Stomach (tissue), 19 donors: ENCODE measurements at places on chromosomes 13 and 19.
A peak's percentile ranks its signal among the peaks of the same experiment; 100 is the strongest.

- H3K27ac ChIP-seq = no peak overlapping the region
- H3K36me3 ChIP-seq = no peaks in the 10 kb centered on the region
- no peaks in the 10 kb centered on the region for H3K27me3 ChIP-seq
- H3K4me3 ChIP-seq = no peak overlapping the region
- no peaks in the 10 kb centered on the region for H3K4me1 ChIP-seq
- DNase-seq = no peak
These were observed 413.7 kb downstream of the DCT start for GRCh38 chr13:94065741-94066140.

DNA sequence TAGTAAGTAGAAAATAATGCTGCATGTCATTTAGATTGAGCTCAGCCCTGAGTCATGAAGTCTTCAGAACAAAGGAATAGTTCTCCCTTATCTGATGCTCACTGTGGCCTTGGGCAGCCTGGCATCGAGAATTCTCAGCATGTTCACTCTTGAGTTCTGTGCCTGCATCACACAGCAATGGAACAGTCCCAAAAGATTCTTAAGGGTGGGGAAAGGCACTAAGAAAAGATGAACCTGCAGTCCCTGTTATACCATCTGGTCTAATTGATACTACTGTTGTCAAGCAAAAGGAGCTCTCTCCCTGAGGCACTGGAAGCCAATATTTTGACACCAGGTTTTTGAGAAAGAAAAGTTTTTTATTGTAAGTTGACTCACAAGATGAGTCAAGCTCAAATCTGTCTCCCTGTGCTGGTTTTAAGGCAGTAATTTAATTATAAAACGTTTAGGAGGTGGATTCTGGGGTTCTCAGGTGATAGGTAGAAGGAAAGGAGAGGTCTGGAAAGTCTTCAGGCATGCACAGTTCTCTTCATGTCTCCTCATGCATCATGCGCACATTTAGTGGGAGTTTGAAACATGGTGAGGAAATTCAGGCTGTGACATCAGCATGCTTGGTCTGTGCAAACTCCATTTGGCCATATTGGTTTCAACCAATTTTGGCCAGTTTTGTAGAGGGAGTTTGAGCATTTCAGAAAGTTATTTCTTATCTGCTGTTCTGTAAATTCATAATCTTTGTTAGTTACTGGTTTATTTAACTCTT lies 38.1 kb upstream of the ZNF766 start:
- H3K36me3 ChIP-seq = peaks cover 15% of the 10 kb centered on the region
- H3K4me3 ChIP-seq = no peak overlapping the region
- no peaks in the 10 kb centered on the region for H3K4me1 ChIP-seq
- DNase-seq = no peak

DNA sequence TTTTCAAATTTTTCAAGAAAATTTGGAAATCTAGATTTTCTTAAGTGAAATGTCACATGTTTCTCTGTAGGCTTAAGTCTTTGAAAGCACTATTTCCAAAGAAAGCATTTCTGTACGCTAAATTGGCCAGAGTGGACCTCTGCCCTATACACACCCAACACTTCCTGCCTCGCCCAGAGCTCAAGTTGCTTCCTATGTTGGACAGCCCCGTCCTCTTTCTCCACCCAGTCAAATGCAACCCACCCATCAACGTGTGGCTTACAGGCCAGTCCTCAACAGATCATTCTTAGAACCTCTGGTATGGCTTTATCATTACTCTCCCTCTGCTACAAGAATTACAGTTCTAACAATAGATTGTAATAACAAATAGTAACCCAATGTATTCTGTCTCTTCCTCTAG lies 24.2 kb downstream of the KLF12 start:
- peaks cover 9% of the 10 kb centered on the region for H3K4me1 ChIP-seq
- no peak overlapping the region for H3K27ac ChIP-seq
- H3K27me3 ChIP-seq = no peaks in the 10 kb centered on the region
- no peak overlapping the region for H3K4me3 ChIP-seq
- no peaks in the 10 kb centered on the region for H3K36me3 ChIP-seq

GRCh38 chr19:56071151-56071550 lies 49.9 kb downstream of the ZNF787 start:
- H3K4me1 ChIP-seq = peaks cover 7% of the 10 kb centered on the region
- H3K27ac ChIP-seq = no peak overlapping the region
- H3K36me3 ChIP-seq = no peaks in the 10 kb centered on the region
- H3K27me3 ChIP-seq = peaks cover 14% of the 10 kb centered on the region
- no peak for DNase-seq
- H3K4me3 ChIP-seq = no peak overlapping the region

GRCh38 chr13:98869408-98870090 lies 108.3 kb downstream of the DOCK9 start:
- no peak overlapping the region for H3K4me3 ChIP-seq
- H3K4me1 ChIP-seq = no peaks in the 10 kb centered on the region
- DNase-seq = peak; percentile 20
- H3K27ac ChIP-seq = no peak overlapping the region

DNA sequence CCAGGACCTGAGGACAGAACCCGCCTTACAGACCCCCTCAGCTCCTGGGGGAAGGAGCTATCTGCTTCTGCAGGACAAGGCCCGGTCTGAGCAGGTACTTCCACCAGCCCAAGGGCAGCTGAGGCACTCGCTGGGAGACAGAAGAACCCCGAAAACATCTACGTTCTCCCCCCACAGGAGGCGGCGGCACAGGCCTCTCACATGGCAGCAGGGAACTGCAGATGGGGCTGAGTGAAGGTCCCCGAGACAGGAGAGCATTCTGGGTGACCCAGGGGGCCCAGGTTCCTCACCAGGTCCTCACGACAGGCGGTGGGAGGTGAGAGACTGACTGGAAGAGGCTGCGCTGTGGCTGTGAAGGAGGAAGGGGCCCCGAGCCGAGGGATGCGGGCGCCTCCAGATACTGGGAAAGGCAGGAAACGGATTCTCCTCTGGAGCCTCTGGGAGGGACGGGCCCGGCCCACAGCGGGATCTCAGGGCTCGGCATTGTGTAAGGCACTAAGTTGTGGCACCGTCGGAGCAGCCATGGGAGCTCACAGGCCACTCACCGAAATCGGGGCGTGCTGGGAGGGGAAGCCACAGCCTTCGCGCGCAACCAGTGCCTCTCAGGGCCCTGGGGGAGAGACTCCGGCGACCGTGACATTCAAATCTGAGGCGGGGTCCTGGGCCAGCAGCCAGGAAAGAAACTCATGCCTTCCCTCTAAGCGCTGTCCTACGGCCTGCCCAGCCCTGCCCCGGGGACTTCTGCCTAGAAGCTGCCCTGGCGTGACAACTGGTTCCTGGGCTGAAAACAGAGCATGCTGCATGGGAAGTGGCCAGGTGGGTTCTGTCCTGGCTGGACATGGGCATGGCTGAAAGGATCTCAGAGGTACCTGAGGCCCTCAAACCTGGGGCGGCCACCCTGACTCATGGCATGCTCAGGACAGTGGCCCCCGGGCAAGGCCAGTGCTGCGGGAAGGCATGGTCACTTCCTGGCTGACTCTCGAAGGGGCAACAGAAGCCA lies 14.0 kb downstream of the RPL36 start:
- no peaks in the 10 kb centered on the region for H3K27me3 ChIP-seq
- DNase-seq = no peak
- no peak overlapping the region for H3K4me3 ChIP-seq
- no peak overlapping the region for H3K27ac ChIP-seq
- peaks cover 71% of the 10 kb centered on the region for H3K36me3 ChIP-seq
- H3K4me1 ChIP-seq = no peaks in the 10 kb centered on the region

DNA sequence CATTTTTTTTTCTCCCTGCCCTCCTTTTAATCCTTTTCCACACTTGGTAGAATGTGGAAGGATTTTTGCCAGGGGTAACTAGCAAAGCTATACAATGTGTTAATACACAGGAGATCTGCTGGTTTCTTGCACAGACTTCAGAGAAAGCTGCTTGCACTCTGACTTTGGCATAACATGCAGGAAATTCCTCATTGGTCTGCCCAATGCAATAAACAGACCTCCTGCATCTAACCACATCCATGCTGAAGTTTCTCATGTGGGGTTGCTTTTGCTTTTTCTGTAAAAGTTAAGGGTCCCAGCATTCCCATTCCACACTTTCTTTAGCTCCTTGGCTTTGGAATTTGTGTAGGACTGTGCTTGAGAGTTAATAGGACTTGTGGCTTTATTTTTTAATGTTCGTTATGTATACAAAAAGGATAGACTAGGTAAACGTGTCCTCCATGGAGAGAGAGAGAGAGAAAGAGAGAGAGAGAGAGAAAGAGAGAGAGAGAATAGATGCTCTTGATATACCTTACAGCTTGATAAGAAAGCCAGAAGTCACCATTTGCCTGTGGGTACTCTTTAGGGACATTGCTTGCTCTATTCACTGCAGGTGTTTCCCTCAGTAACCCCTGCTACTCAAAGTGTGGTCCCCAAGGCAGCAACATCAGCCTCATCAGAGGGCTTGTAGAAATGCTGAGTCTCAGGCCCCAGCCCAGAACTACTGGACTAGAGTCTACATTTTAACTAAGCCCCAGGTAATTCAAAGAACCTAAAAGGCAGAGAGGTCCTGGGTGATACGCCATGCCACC lies 170.5 kb downstream of the SHISA2 start:
- no peak overlapping the region for H3K4me3 ChIP-seq
- H3K27me3 ChIP-seq = no peaks in the 10 kb centered on the region
- peaks cover 10% of the 10 kb centered on the region for H3K4me1 ChIP-seq
- DNase-seq = no peak

DNA sequence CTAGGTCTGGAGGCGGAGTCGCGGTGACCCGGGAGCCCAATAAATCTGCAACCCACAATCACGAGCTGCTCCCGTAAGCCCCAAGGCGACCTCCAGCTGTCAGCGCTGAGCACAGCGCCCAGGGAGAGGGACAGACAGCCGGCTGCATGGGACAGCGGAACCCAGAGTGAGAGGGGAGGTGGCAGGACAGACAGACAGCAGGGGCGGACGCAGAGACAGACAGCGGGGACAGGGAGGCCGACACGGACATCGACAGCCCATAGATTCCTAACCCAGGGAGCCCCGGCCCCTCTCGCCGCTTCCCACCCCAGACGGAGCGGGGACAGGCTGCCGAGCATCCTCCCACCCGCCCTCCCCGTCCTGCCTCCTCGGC lies at the start of gene SLC5A5:
Gene SLC5A5 (plus strand): TSS at position 68 of the 373 bp plus-strand sequence. CDS start 375 bp downstream, outside the sequence.
- H3K36me3 ChIP-seq = no peaks in the 10 kb centered on the region
- H3K27ac ChIP-seq = no peak within 1 kb of the TSS
- peaks cover 18% of the 10 kb centered on the region for H3K27me3 ChIP-seq
- peak within 1 kb of the TSS; percentile 23 for H3K4me3 ChIP-seq
- H3K4me1 ChIP-seq = peaks cover 36% of the 10 kb centered on the region

- H3K36me3 ChIP-seq = peaks cover 2% of the 10 kb centered on the region
- peaks cover 51% of the 10 kb centered on the region for H3K4me1 ChIP-seq
- peak overlapping the region; percentile 83 for H3K4me3 ChIP-seq
- peaks cover 29% of the 10 kb centered on the region for H3K27me3 ChIP-seq
- peak overlapping the region; percentile 82 for H3K27ac ChIP-seq
These were observed 843 bp downstream of the ANO8 start for GRCh38 chr19:17333611-17334413.

- H3K36me3 ChIP-seq = no peaks in the 10 kb centered on the region
- DNase-seq = no peak
- H3K4me3 ChIP-seq = no peak overlapping the region
- H3K4me1 ChIP-seq = no peaks in the 10 kb centered on the region
- H3K27ac ChIP-seq = peak overlapping the region; percentile 50
These were observed 169.3 kb downstream of the DCT start for GRCh38 chr13:94309997-94310855.

DNA sequence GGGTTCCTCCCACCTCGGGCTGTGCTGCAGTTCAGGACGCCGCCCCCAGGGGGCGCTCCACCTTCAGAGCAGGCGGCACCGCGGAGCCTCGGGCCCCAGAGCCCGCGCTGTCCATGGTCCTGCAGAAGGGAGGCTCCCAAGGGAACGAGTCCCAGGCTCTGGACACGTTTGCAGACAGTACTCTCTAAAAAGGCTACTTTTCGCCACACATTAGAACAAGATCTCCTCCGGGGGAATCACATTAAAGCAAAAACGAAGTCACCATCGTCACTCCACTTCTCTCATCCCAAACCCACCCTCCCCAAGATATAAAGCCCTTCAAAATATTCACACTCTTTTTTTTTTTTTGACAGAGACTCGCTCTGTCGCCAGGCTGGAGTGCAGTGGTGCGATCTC lies 4.6 kb upstream of the SIGLEC10 start:
- H3K27ac ChIP-seq = no peak overlapping the region
- H3K27me3 ChIP-seq = peaks cover 58% of the 10 kb centered on the region
- H3K36me3 ChIP-seq = no peaks in the 10 kb centered on the region
- DNase-seq = peak; percentile 92

DNA sequence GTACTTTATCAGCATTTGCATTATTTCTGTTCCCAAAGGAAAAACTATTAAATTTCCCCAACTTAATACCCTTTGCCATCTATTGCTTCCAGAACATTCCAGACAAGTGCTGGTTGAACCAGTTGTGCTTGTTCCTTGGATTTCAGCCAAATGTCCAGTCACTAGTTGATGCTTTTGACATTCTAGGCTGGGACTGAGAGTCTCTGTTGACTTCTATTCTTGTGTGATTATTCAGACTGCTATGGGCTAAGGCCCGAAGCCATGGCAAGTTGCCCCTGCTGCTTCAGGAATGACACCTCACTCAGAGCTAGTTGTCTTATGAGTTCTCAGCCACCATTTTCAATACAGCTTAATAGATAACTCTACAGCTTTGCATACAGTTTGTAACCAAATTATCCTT lies 458.1 kb upstream of the ARGLU1 start:
- no peak overlapping the region for H3K4me3 ChIP-seq
- peak; percentile 83 for DNase-seq
- H3K36me3 ChIP-seq = no peaks in the 10 kb centered on the region

- no peaks in the 10 kb centered on the region for H3K36me3 ChIP-seq
- H3K4me3 ChIP-seq = no peak overlapping the region
- peak; percentile 68 for DNase-seq
- peaks cover 27% of the 10 kb centered on the region for H3K4me1 ChIP-seq
These were observed 595 bp upstream of the GPR183 start for GRCh38 chr13:99307648-99308339.

DNA sequence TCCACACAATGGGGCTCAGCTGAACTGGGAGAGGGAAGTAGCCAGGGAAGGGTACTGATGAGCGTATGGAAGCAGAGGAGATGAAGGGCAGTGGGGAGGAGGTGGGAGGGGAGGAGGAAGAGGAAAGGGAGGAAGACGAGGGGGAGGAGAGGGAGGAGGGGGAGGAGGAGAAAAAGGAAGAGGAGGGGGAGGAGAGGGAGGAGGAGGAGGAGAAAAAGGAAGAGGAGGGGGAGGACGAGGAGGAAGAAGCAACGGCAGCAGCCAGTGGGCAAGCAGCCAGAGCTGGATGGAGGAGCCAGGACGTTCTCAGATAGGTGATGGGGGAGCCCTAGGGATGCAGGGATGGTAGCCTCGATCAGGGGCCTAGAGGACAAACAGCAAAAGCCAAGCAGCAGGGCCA lies 5.6 kb downstream of the CERS4 start:
- peaks cover 15% of the 10 kb centered on the region for H3K4me1 ChIP-seq
- H3K4me3 ChIP-seq = no peak overlapping the region
- H3K27ac ChIP-seq = no peak overlapping the region
- no peaks in the 10 kb centered on the region for H3K27me3 ChIP-seq
